Activated CD4-positive, alpha-beta T cell treated with anti-CD3 and anti-CD28 coated beads, Interleukin-2, amount 50 U/mL, for 1 hour (primary cell): ENCODE measurements at places on chromosomes 2 and 18.

DNA sequence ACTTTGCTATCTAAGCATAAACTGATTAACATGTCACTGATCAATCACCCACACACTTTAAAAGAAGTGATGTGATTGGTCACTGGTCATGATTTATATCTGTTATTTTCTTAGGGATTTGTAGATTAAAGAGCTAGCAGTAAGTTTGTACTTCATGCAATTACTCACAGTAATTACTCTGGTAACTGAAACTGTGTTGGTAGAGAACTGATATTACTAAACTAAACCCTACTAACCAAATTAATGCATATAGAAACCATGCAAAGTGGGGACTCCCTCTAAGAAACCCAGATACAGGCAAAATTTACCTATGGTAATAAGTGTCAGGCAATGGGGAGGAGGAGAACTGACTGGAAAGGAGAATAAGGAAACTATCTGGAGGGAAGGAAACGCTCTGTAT, 44.8 kb upstream of the C2orf15 start:
- no peak for DNase-seq

GRCh38 chr2:109497463-109497862, 116.3 kb downstream of the SEPTIN10 start:
- no peak for DNase-seq

GRCh38 chr2:95025406-95026319, at the start of gene MAL:
MAL (plus strand) TSS chr2:95025708; CDS start chr2:95025793, 85 bp downstream.
- peak; percentile 57 for DNase-seq

GRCh38 chr2:165793779-165794535, at the start of gene GALNT3:
GALNT3 (minus strand) TSS chr2:165794247; CDS start chr2:165770700, 23,547 bp downstream.
- peak; percentile 28 for DNase-seq

DNA sequence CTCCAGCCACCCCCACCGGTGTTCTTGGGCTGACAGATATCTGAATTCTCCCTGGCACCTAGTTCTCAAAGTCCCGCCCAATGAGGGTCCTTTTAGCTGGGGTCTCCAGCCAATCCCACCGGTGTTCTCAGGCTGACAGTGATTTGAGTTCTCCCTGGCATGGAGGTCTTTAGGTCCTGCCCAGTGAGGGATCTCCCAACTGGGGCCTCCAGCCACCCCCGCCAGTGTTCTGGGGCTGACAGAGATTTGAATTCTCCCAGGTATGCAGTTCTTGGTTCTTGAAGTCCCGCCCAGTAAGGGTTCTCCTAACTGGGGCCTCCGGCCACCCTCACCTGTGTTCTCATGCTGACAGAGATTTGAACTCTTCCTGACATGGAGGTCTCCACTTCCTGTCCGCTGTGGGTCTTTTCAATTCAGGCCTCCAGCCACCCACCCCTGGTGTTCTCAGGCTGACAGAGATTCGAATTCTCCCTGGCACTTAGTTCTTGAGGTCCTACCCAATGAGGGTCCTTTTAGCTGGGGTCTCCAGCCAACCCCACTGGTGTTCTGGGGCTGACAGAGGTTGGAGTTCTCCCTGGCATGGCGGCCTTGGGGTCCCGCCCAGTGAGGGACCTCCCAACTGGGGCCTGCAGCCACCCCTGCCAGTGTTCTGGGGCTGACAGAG, 154.6 kb downstream of the ANKRD36 start:
- no peak for DNase-seq

DNA sequence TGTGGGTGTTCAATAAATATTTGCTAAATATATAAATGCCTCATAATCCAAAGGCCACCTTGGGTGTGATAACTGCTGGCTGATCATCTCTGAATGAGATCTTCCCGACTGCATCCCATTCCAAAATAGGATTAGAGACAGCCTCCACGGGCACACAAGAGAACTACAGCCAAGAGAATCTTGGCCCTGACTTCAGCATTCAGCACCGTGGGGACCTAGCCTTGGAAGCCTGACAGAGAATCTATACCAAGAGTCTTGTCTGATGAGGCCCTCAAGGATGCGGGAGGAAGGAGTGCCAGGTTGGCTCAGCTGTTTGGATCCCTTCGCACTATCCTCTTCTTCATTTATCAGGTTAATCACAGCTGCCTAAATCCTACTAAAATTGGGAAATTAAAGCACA, 85.8 kb downstream of the RBM43 start:
- no peak for DNase-seq

GRCh38 chr2:123840574-123840973, 184.5 kb upstream of the CNTNAP5 start:
- DNase-seq: no peak

- no peak for DNase-seq
Observed at GRCh38 chr2:159283529-159283928, 3.0 kb downstream of the WDSUB1 start.

DNA sequence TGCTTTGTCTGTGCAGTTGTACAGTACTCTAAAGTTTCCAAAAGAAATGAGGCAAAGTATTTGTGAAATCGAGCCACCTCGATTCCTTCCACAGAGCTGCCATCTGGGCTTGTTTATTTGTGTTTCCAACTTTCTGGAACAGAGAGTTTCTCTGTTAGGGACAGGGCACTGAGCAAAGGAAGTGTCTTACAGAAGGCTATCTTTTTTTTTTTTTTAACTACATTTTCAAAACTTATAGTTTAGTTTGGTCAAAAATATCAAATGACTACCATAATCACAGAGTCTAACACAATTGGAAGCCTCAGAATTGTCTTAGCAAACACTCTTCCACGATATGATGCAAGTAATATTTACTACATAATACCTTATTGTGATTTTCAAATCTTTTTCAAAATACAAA, 796 bp downstream of the RFTN2 start:
- no peak for DNase-seq

DNA sequence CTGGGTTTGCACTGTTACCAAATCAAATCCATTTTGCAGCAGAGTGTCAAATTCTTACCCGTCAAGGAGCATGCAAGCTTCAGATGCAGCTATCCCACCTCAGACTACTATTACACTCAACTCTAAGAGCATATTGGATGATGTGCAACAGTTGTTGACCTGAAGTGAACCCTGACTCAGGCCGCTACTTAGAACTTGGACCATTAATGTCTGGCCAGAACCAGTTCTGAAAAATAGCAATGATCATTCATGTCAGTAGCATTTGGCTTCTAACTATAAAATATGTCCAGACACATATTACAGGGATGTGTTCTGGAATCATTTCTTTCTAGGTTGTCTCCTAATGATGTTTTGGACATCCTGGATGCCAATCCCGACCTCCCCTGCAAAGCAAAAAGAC, 135.5 kb upstream of the PKDCC start:
- no peak for DNase-seq

DNA sequence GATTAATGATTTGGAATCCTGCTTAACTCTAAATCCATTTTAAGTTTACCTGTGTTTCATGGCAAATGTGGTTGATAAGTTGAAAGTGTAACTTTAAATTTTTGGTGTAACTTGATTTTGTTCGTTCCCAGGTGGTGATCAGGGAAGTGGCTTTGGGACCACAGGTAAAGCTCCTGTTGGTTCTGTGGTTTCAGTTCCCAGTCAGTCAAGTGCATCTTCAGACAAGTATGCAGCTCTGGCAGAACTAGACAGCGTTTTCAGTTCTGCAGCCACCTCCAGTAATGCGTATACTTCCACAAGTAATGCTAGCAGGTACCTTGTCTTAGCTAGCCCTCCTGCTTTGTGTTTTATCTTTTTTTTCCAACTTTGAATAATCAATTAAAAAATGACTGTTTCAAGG, 62.8 kb downstream of the AGFG1 start:
- DNase-seq: no peak

DNA sequence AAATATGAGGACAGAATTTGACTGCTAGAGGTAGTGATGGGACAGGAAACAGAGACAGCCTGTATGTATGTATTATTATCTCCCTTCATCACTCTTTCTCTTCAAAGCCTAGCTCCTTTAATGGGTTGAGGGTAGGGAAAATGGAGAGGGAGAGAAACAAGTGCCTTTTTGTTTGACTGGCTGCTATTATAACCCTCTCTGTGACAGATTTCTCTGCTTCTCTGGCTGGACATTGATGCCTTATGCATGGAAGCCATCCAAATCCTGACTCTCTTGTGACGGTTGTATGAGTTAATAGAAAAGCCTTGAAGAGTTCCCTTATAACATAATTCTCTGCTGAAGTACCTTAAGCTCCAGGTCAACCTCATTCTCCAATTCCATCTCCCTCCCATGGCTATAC, 118.5 kb upstream of the COL5A2 start:
- DNase-seq: no peak

GRCh38 chr2:96163768-96164429, 18.7 kb upstream of the DUSP2 start:
- peak; percentile 46 for DNase-seq

DNA sequence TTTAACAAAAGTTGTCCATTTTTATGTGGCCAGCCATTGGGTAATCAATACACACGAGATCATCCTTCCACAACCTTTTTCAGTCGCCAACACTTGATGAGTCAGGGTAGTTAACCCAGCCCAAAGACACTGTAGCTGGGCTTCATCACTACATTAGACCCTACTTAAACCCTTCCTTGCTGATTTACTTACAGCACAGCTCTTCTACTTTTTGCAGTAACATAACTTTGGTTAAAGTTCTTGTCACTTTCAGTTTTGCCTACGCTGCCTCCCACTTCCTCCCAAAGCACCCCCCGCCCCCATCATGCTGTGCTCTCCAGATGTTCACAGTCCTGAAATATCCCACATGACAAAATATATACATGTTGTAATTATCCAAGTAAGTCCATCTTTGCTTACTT, 103.6 kb downstream of the CDK15 start:
- DNase-seq: no peak

DNA sequence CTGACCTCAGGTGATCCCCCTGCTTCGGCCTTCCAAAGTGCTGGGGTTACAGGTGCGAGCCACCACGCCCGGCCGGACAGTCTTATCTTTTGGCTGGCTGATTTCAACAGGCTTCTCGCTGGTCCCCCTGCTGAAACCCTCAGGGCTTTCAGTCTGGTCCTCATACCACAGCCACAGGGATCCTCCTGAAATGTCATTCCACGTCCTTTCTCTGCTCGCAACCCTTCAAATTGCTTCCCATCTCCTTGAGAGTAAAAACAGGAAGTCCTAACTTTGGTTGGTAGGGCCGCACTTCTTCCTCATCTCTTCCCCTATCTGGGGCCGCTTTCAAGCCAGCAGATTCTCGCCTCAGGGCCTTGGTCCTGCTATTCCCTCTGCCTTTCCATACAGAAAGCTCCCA, 1.4 kb upstream of the CAB39 start:
- DNase-seq: no peak

- no peak for DNase-seq
Observed at GRCh38 chr2:69082430-69082997, 69.5 kb downstream of the ANTXR1 start.

- no peak for DNase-seq
Observed at GRCh38 chr18:61738042-61738441, 154.8 kb downstream of the RNF152 start.

- no peak for DNase-seq
Observed at GRCh38 chr2:135890835-135891234, 14.6 kb upstream of the MCM6 start.

GRCh38 chr2:145088756-145089155, 568.8 kb upstream of the ZEB2 start:
- DNase-seq: no peak

DNA sequence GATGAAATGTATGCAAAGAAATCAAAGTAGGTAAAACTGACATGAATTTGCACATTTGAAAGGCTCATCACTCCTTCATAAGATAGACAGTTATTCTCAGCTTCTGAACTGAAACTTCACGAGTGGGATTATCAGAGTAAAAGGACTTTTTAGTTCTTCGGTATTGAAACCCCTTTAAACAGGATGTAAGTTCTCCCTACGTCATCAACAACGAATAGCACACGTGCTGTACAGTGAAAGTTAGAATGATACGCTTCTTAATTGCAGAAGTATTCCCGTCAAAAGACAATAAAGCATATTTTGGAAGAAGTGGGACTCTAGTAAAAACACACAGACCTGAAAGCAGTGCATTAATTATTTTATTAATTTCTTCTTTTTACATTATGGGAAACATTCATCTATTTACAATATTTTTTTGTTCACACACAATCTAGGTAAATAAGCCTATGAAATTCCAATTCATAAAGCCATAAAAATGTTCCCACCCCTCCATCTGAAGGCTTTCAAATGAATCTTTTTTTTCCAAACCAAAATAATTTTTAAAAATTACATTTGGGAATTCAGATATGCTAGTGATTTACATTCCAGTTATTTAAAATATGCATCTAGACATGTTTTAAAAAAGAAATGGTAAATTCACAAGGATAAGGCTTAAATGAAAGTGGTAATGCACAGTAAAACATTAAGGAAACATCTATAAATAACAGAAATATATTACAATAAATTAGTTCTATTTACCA, 45.9 kb downstream of the TGIF1 start:
- no peak for DNase-seq

DNA sequence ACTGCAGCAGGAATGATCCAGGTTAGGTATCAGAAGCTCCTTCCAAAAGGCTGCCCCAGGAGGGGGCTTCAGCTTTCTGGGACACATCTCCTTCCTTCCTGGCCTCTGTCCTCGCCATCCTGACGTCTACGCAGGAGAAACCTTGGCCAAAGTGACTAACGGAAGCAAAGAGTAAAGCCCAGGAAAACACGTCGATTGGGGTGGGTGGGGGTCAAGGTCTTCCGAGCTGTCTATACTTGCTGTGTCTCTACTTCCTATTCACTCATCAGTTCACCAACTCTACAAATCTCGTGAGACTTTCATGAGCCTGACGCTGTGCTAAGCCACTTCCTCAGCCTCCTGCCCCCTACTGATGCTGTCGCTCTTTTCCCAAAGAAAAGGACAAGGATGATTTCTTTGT, 212.6 kb downstream of the TNS1 start:
- DNase-seq: no peak
